ENCODE measurements at places on chromosomes 13 and 19.

DNA sequence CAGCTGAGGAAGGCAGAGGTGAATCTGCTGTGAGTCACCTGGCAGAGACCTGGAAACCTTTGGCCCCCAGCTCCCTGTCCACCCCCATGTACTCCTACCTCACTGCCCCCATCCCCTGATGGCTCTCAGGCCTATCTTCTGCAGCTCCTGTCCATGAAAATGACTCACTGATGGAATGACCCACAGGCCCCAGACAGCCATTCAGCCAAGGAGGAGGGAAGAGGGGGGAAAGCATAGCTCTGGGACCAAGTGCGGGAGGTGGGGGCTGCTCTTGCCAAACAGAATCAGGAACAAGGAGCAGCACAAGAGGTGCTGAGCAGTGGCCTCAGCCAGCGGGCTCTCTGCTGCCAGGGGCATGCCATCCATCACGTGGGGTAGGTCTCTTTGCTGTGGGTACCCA is 111.4 kb upstream of the C1QTNF9B start:
- DNase-seq = no peak

- DNase-seq = no peak
Measured at GRCh38 chr13:59721926-59722910, 441.5 kb downstream of the DIAPH3 start.

GRCh38 chr19:3556978-3557460 is 367 bp downstream of the MFSD12 start:
- no peak for DNase-seq

- peak; percentile 21 for DNase-seq
Measured at GRCh38 chr19:57850553-57851017, 926 bp downstream of the ZNF587 start.

DNA sequence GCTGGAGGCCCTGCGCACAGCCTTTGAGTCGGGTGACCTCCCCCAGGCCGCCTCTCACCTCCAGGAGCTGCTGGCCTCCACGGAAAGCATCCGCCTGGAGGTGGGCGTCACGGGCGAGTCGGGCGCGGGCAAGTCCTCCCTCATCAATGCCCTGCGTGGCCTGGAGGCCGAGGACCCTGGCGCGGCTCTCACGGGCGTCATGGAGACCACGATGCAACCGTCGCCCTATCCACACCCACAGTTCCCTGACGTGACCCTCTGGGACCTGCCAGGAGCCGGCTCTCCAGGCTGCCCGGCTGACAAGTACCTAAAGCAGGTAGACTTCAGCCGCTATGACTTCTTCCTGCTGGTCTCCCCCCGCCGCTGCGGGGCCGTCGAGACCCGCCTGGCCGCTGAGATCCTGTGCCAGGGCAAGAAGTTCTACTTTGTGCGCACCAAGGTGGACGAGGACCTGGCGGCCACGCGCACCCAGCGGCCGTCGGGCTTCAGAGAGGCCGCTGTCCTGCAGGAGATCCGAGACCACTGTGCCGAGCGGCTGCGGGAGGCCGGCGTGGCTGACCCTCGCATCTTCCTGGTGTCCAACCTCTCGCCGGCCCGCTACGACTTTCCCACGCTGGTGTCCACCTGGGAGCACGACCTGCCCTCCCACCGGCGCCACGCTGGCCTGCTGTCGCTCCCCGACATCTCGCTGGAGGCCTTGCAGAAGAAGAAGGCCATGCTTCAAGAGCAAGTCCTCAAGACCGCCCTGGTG is 2.9 kb downstream of the IRGC start:
- DNase-seq = no peak

DNA sequence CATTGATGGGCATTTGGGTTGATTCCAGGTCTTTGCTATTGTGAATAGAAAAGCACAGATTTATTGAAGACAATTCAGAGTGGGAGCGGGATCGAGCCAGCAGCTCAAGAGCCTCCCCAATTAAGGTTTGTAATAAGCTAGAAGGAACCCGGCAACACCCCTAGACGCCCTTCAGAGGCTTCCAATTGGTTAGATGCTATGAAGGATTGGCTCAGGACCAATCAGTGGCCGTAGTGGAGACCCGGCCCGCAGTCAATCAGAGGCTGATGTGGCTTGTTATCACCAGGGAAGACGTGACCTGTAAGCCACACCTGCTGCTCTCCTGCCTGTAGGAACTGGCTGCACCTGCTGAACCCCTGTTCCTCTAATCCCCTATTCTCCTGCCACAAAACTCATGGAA is 14.6 kb downstream of the SIGLEC11 start:
- no peak for DNase-seq

GRCh38 chr13:37442996-37443395 is 155.6 kb downstream of the POSTN start:
- no peak for DNase-seq

Data from muscle of leg (tissue), 16 donors.